ENCODE measurements at places on chromosomes 12 and 14. TPM values are rescaled to one million over a fixed set of nuclear protein-coding genes. Genes with fewer than 3 reads are reported as not detected.

Gene FAR2
- 25.7 TPM for total RNA-seq

DNA sequence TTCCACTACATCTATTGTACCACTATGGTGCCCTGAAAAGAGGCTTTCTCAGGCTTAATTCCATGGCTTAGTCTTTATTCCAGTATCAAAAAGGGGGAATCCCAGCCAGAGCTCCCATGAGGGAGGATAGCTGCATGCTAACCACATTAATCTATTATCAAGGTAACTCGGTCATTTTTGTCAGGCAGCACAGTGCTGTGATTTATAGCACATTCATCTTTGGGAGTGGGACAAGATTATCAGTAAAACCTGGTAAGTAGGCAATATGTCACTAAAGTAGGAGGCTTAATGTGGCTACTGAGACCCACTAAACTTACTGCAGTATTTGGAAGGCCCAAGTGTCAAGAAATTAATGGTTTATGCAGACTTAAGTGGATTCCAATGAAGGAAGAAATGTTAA is 58.9 kb downstream of the DAD1 start:
- no peaks in the 10 kb centered on the region for H3K27me3 ChIP-seq
- H3K4me3 ChIP-seq, result no peak overlapping the region
- H3K36me3 ChIP-seq, result no peaks in the 10 kb centered on the region
- no peak for DNase-seq

GRCh38 chr12:30696103-30696408 is 387 bp upstream of the IPO8 start:
- H3K27me3 ChIP-seq, result no peaks in the 10 kb centered on the region
- peak overlapping the region; percentile 95 for H3K4me3 ChIP-seq
- H3K4me1 ChIP-seq, result peaks cover 26% of the 10 kb centered on the region
- no peak for DNase-seq

DNA sequence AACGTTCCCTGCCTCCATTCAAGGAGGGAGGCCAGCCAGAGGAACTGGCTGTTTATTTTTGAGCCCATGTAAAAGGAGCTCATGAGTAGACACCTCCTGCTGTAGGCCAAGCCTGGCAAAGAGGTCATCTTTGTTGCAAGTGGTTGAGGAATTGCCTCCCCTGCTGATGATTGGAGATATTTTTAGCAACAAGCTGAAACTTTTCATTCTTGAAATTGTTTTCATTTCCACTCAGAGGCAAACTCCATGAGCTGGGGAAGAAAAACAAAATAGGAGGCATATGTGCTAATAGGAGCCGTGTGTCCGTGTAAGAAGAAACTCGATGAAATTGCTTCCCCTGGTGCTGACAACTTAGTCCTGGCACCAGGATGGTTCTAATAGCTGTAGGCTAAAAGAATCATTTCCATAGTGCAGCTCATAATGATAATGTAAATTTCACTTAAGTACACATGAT is 440.1 kb upstream of the FAR2 start:
- no peak overlapping the region for H3K4me3 ChIP-seq
- no peak for DNase-seq
- no peaks in the 10 kb centered on the region for H3K27me3 ChIP-seq
- H3K27ac ChIP-seq, result no peak overlapping the region
- no peaks in the 10 kb centered on the region for H3K36me3 ChIP-seq

- H3K4me1 ChIP-seq, result no peaks in the 10 kb centered on the region
- H3K4me3 ChIP-seq, result no peak overlapping the region
- no peaks in the 10 kb centered on the region for H3K27me3 ChIP-seq
- H3K27ac ChIP-seq, result no peak overlapping the region
Observed at GRCh38 chr12:41944216-41944615, 200.5 kb downstream of the GXYLT1 start.

DNA sequence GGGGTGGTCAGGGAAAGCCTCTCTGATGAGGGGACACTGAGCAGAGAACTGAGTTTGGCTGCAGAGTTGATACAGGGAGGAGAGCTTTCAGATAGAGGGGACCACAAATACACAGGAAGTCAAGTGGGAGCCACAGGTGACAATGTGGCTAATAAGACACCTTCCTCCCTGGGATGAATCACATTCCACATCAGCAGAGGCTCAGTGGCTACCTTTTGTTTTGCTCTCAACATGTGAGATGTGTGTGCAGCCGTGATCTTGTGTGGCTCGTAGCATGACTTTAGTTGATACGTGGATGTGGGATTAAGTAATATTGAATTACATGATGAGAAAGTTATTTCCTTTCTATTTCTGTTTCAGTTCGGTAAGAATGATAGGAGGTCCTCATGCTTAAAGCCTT is 7.5 kb downstream of the CRADD start:
- no peak for DNase-seq
- H3K4me3 ChIP-seq, result no peak overlapping the region
- H3K27ac ChIP-seq, result no peak overlapping the region

DNA sequence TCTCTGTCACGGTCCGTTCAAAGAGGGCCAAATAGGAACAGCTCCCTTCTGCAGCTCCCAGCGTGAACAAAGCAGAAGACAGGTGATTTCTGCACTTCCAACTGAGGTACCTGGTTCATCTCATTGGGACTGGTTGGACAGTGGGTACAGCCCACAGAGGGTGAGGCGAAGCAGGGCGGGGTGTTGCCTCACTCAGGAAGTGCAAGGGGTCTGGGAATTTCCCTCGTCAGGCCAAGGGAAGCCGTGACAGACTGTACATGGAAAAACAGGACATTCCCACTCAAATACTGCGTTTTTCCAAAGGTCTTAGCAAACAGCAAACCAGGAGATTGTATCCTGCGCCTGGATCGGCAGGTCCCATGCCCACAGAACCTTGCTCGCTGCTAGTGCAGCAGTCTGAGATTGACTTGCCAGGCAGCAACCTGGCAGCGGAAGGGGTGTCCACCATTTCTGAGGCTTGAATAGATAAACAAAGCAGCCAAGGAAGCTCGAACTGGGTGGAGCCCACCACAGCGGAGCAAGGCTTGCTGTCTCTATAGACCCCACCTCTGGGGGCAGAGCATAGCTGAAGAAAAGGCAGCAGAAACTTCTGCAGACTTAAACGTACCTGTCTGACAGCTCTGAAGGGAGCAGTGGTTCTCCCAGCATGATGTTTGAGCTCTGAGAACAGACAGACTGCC is 22.7 kb downstream of the SLC38A1 start:
- DNase-seq, result no peak
- no peak overlapping the region for H3K27ac ChIP-seq
- no peaks in the 10 kb centered on the region for H3K36me3 ChIP-seq
- H3K4me1 ChIP-seq, result peaks cover 4% of the 10 kb centered on the region
- no peaks in the 10 kb centered on the region for H3K27me3 ChIP-seq

Gene NCAPD2
- total RNA-seq, result 24.6 TPM

- H3K36me3 ChIP-seq, result peaks cover 23% of the 10 kb centered on the region
- no peaks in the 10 kb centered on the region for H3K4me1 ChIP-seq
- H3K27me3 ChIP-seq, result no peaks in the 10 kb centered on the region
- no peak overlapping the region for H3K27ac ChIP-seq
- DNase-seq, result no peak
Observed at GRCh38 chr12:58870595-58870994, 49.7 kb downstream of the LRIG3 start.

All from upper lobe of left lung (tissue), 6 donors.